ENCODE measurements at places on chromosomes 13 and 19.

DNA sequence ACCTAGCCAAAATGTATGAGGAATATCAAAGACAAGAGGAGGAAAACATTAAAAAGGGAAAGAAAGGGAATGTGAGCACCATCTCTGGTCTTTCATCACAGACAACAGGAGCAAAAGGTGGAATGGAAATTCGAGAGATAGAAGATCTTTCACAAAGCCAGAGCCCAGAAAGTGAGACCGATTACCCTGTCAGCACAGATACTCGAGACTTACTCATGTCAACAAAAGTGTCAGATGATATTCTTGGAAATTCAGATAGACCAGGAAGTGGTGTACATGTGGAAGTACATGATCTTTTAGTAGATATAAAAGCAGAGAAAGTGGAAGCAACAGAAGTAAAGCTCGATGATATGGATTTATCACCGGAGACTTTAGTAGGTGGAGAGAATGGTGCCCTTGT lies 217.0 kb downstream of the NBEA start:
- no peak for DNase-seq

DNA sequence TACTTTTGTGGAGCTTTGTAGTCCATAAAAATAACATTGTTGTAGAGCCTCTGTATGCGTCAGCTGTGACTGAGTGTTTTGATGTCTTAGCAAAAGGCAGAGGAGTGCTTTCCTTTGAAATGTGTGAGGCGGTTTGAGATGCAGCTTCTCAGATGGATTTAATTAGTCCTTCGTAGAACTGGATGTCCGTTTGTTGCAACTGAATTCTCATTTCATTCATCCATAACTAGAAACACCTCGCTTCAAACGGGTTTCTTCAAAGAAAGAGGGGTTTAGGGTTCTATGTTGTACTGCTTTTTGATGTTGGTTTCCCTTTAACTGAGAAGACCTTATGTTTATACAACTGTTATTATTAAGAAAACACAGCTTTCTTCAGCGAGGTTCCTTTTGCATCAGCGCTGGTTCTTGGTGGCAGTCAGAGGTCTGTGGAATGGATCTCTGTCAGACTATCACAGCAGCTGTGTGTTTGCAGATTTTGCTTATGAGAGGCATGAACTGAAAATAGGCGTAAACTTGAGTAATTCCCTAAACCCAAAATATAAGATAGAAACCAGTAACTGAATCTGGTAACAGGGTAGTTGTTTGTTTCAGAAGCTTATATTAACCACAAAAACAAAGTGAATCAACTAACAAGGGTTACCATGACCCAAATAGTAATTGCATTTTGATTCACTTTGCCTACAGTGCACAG lies 194.4 kb downstream of the GGACT start:
- no peak for DNase-seq

GRCh38 chr19:46514589-46515289 lies 19.1 kb upstream of the PNMA8B start:
- DNase-seq: no peak

GRCh38 chr13:26227166-26227971 lies 5.3 kb upstream of the RNF6 start:
- no peak for DNase-seq

DNA sequence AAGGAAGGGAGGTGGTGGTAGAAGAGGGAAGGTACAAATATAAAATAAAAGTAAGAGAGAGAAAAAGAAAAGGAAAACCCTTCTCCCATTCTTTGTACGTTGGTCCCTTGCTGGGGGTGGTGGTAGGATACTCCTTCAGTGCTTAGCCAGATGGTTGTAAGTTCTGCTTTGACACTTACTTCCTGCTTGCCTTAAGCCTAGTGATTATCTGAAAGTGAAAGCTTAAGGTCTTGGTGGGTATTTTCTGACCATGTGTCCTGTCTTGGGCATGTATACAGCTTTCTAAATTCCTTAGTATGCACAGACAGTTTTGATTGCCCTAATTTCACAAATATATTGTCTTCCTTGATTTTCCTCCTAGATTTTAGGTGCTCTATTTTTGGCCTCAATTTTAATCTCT lies 314.8 kb downstream of the PCDH17 start:
- DNase-seq: no peak

DNA sequence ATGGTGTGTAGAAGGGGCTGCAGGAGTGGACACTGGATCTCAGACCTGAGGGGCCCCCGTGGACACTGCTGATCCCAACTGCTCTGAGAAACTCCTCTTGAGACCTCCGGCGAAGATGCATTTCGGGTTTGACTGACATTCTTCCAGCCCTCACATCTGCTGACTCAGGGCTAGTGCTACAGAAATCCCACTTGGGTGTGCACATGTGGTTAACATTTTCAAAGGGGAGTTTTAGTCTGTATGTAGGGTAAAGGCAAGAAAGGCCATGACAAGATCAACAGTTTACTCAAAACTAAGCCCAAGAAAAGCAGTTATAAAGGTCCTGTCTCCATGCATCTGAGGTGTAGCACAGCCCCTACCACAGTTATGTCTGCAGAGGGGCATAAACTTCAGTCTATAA lies 31.2 kb downstream of the DLEU7 start:
- DNase-seq: no peak

DNA sequence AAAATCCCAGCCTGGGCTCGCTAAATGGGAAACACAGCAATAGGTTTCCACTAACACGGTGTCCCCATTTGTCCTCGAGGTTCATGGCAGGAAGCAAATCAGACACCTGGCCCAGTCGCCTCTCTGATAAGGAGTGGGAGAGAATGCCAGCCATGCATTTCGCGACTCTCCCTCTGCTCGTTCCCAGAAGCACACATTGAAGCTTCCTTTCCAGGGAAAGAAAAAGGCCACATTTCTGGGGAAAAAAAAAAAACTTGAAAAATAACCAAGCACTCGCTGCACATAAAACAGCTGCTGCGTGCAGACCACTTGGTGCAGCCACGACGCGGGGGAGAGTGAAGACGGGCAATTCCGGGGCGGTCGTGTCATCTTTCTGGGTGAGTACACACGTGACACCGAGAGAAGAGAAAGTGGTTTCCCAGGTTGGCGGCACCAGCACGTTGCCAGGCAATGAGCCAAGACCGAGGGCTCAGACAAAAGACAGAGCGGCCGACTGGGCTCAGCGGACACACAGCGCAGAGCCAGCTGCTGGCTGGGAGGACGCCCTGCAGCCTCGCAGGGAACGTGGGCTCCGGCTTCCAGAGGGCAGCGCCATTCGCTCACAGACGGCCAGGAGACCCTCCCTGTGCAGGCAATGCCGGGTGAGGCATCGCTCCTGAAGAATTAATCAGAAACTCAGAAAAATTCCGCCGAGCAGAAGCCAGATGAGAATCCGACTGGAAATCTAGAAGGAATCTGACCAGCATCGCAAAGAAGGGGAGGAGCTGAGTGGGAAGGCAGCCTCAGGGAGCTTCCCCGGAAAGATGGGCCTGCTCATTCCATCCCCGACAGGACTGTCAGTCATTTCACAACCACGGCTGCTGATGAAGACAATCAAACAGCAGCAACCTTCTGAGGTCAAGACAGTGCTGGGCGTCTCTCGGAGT lies 83.2 kb upstream of the IRS2 start:
- DNase-seq: no peak

- no peak for DNase-seq
These were observed 29.4 kb downstream of the TBC1D4 start for GRCh38 chr13:75452564-75452963.

DNA sequence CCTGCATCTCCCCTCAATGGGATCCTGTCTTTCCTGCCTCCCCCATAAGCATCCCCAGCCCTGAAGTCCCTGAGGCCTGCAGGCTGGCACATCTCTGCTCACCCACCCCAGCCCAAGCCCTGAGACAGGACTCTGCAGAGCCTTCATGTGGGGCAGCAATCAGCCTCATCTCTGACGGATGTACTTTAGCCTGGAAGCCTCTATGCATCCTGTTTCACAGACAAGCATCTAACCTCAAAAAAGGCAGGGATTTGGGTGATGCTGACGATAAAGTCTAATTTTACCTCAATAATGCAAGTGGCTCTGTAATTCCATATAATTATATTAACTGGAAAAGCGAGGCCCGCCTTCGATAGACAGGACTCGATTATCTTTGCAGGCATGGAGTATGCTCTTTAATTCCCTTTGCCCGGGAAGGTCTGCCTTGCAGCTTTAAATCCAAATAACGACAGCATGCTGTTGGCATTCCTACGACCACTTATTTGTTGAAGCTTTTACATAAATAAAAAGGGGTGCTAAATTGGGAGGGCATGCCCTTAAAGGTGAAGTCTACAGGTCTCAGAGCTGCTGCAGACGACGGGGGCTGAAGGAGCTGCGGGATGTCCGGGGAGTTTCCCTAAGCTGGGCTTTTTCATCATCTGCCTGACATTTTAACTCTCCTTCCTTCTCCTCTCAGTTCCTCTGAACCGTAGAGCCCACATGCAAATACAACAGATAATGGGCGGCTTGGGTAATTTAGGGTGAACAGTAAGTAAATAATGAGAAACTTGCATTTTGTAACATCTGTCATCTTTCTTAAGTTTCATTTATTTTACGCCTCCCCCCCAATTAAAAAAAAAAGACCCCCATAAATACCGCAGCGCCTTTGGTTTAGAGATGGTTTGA lies 211.5 kb downstream of the URI1 start:
- DNase-seq: no peak

DNA sequence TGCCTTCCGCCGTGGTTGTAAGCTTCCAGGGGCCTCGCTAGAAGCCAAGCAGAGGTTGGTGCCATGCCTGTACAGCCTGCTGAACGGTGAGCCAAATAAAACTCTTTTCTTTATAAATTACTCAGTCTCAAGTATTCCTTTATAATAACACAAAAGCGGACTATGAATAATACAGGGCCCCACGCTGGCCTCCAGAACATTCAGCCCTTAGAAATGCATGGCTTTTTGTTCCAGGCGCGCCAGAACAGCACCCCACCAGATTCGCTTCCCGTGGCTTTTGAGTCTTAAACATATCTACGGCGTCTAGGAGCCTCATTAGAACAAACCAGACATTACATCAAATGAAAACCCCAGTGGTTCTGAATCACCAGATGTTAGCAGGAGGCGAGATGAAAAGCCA lies 75.1 kb downstream of the SLC15A1 start:
- no peak for DNase-seq

DNA sequence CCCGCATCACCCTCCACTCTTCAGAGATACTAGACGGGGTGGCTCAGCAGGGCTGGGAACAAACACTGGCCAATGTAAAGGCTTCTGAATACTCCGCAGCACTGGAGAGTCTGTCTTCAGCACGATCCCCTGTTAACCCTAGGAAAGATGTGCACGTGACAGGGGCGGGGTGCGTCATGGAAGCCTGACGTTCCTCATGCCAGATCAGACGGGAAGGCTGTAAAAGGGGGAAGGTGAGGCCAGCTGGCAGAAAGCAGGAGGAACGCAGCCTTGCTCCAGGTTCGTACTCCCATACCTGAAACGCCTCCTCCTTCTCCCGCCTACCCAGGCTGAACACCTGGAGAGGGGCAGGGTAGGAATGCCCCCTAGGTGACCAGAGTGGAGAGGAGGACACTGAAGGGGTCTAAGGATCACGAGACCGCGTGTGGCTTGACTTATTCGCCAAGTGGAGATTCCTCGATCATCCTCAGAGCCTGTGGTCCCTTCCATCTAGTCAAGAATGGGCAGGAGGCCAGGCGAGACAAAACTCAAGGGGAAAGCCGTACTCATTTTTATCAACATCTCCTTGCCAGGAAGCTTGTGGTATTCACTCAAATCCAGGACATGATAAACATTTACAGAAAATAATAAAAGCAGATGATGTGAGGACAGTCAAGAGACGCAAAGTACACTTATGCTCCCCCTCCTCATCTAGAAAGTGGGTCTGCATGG lies 18.2 kb upstream of the FFAR2 start:
- DNase-seq: no peak

GRCh38 chr13:48234566-48235340 lies 1.7 kb downstream of the ITM2B start:
- DNase-seq: no peak

- DNase-seq: no peak
These were observed 112.5 kb downstream of the SACS start for GRCh38 chr13:23320926-23321534.

GRCh38 chr13:47680748-47681147 lies 320.3 kb downstream of the SUCLA2 start:
- DNase-seq: no peak

- no peak for DNase-seq
These were observed 102.9 kb downstream of the TEX26 start for GRCh38 chr13:31035185-31035965.

DNA sequence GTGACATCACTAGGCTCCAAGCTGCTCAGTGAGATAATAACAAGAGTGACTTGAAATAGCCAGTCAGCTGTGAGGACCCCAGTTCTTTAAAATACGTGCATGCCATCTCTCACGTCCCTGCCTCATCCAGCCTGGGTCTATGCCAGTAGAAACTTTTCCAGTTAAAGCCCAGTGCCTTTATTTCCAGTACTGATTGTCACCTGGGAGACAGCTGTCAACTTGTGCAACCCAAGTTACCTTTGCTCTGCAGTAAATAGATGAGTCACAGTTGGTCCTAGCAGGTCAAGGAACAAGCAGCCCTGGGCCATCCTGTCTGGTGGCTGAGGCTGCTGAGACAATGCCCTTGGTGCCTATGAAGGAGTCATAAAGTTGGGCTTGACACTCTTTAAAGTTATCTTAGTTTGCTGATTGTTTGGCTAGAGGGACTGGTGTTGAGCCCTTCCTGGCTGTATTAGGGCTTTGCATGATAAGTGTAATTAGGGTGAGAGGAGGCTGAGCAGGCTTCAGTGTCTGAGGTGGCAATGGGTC lies 228.7 kb downstream of the LACC1 start:
- DNase-seq: no peak

DNA sequence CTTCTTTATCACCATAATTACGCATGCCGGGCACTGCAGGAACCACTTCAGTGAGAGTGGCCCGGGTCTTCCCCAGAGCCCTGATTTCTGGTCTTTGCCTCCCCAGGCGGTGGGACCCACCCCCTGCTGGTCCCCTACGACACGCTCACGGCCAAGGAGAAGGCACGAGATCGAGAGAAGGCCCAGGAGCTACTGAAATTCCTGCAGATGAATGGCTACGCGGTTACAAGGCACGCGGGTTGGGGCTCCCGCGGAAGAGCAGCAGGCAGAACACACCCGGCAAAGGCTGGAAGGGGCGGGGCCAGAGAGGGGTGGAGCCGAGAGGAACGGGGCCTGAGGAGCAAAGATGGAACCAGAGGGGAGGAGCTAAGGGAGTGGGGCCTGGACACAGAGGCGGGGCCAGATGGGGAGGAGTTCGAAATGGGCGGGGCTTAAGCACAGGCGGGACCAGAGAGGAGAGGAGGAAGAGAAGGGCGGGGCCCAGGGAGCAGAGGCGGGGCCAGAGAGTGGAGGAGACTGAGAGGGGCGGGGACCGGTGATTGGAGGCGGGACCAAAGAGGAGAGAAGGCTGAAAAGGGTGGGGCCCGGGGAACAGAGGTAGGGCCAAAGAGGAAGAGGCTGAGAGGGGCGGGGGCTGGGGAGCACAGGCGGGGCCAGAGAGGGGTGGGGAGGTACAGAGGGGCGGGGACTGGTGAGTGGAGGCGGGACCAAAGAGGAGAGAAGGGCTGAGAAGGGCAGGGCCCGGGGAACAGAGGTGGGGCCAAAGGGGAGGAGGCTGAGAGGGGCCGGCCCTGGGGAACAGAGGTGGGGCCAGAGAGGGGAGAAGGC lies 73.4 kb downstream of the RYR1 start:
- peak; percentile 83 for DNase-seq

GRCh38 chr13:111394211-111394922 lies 73.9 kb downstream of the TEX29 start:
- DNase-seq: no peak

- no peak for DNase-seq
These were observed 188.5 kb upstream of the UBL3 start for GRCh38 chr13:30038884-30039283.

All from stimulated activated CD4-positive, alpha-beta T cell treated with anti-CD3 and anti-CD28 coated beads, Interleukin-1b, Interleukin-23, amount 100 ng/mL, for 24 hours (primary cell).